ENCODE measurements at places on chromosomes 2 and 18. TPM values are rescaled to one million over a fixed set of nuclear protein-coding genes. Genes with fewer than 3 reads are reported as not detected.

- peak; percentile 61 for DNase-seq
Measured at GRCh38 chr2:20580690-20581437, 70.0 kb downstream of the HS1BP3 start.

DNA sequence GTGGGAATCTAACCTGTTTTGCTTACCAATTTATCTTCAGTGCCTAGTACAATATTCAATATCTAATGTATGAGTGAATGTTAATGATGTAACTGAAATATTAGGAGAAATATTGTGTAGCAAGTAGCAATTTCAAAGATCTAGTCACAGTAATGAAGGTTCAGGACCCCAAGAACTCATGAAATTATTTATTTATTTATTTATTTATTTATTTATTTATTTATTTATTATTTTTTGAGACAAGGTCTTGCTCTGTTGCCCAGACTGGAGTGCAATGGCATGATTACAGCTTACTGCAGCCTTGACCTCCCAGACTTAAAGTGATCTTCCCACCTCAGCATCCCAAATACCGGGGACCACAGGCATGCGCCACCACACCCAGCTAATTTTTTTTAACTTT lies 126.9 kb downstream of the KCNJ3 start:
- DNase-seq = no peak

DNA sequence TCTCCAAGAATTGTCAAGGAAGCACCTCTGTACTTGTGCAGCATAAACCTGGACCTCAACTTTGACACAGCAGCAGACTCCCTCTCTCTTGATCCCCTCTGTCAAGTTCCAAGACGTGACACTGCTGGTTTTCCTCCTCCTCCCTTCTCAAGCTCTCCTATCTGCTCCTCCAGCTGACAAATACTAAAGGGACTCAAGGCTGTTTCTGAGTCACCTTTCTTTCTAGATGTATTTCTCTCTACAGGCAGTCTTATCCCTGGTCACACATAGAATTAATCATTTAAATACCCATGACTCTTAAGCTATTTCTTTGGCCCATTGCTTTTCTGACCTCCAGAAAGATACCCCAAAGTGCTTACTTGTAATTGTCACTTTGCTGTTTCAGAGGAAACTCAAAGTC lies 53.5 kb downstream of the SEPTIN10 start:
- DNase-seq = peak; percentile 69

GRCh38 chr18:1361936-1362335 lies 457.3 kb downstream of the ADCYAP1 start:
- DNase-seq = no peak

- DNase-seq = no peak
Measured at GRCh38 chr18:62590799-62591590, 68.2 kb downstream of the ZCCHC2 start.

- peak; percentile 62 for DNase-seq
Measured at GRCh38 chr2:52934323-52934898, 833.2 kb upstream of the CHAC2 start.

- peak; percentile 73 for DNase-seq
Measured at GRCh38 chr2:163667064-163667887, 68.5 kb downstream of the FIGN start.

GRCh38 chr18:73791081-73791480 lies 356.6 kb downstream of the FBXO15 start:
- DNase-seq = no peak

DNA sequence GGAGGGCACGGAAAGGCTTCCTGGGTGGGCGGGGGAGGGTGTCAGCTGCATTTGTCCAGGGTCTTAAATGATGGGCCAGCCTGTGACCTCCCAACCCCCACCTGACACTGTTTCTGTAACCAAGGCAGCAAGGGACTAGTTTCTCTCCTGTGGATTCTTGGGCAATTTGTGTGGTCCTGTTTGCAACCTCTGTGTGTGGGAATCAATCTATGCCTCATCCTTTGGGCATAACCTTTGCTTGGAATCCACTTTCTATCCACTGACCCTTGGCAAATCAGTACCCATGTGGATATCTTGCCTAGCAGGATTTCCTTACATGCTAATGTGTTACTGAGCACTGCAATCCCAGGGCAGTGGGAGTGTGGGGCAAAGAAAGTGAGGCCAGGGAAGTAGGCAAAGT lies 54.1 kb downstream of the GPR39 start:
- no peak for DNase-seq

GRCh38 chr2:5285872-5286769 lies 406.1 kb upstream of the SOX11 start:
- no peak for DNase-seq

DNA sequence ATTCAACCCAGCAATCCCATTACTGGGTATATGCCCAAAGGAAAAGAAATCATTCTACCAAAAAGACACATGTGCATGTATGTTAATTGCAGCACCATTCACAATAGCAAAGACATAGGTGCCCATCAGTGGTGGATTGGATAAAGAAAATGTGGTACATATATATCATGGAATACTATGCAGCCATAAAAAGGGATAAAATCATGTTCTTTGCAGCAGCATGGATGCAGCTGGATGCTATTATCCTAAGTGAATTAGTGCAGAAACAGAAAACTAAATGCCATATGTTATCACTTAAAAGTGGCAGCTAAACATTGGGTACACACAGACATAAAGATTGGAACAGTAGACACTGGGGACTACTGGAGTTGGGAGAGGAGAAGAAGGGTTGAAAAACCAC lies 82.2 kb downstream of the MYO3B start:
- no peak for DNase-seq

GRCh38 chr2:38948995-38949394 lies 59.3 kb downstream of the ARHGEF33 start:
- DNase-seq = no peak

DNA sequence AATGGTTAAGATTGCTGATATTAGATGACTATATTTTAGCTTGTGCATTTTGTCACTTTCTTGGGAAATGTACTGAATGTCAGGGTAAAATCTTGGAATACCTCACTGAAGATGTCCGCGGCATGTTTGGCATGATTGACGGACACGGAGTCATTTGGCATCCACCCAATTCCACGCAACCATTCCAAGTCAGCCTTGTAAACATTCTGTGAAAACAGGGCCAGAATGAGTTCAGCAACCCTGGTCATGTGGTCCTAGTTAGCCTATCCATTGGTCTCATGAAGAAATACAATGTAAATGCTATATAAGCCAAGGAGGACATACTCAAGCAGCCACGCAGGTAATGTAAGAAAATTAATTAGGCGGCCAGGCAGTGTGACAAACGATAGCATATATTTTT lies 159.5 kb downstream of the RIF1 start:
- no peak for DNase-seq

GRCh38 chr2:176535467-176536113 lies 266.3 kb downstream of the MTX2 start:
- peak; percentile 25 for DNase-seq

- no peak for DNase-seq
Measured at GRCh38 chr2:130874512-130874911, 37.8 kb downstream of the ARHGEF4 start.

DNA sequence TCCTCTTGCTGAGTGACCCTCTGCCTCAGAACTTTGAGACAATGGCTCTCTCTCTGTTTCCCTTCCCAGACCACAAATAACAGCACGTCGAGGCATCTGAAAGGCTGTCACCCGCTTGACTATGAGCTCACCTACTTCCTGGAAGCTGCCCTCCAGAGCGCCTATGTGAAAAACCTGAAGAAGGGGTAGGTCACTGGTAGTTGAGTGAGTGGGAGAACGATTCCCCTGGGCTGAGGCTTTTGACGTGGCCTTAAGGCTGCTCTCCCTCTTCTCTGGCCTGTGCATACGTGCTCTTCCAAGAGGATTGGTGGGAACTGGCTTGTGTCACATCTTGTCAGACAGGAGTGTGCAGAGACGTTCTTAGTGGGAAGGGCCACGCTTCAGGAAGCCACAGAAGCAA lies 63.1 kb upstream of the MCFD2 start:
- DNase-seq = no peak

DNA sequence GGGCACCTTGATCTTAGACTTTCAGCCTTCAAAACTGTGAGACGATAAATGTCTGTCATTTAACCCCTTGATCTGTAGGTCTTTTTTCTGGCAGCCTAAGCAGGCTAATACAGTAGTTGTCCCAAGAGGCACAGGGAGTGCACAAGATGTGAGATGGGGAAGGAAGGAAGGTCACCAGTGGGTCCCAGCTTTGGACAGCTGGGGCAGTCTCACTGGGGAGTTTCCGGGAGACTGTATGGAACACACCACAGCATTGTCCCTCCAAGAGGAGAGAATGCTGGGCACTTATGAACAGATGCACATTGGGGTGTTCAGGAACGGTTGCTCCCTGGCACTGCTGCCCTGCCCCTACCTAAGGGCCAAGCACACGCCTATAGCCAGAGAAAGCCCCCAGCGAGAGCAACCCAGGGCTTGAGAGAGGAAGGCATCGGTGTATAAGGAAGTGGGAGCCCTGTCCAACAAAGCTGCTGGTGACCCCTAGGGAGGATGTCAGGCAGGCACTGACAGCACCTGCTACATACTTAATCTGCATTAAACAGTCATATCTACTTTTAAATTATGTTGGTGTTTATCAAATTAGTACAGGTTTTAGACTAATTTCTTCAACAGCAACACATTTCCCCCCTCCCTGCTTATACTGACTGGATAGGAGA lies 11.6 kb upstream of the NCK2 start:
- DNase-seq = no peak

GRCh38 chr2:54419388-54419787 lies 36.7 kb upstream of the SPTBN1 start:
- DNase-seq = no peak

GRCh38 chr2:239225871-239226561 lies 174.8 kb downstream of the HDAC4 start:
- DNase-seq = no peak

The PROM2 gene
- 0.43 TPM for total RNA-seq

The TEKT4 gene
- not detected for total RNA-seq

The TCF23 gene
- total RNA-seq = not detected

The ELOA2 gene
- not detected for total RNA-seq

The RGPD3 gene
- 0.03 TPM for total RNA-seq

The BARD1 gene
- total RNA-seq = 30.6 TPM

The TMEM37 gene
- total RNA-seq = 3.5 TPM

The MALL gene
- total RNA-seq = 61.6 TPM

The LTBP1 gene
- 4.5 TPM for total RNA-seq

The FMNL2 gene
- total RNA-seq = 15.8 TPM

The GLI2 gene
- 0.72 TPM for total RNA-seq

The FAHD2B gene
- total RNA-seq = 8.9 TPM

The CPO gene
- 1.2 TPM for total RNA-seq

Measured in Caki2 (cell line).